A549 (cell line): ENCODE measurements at places on chromosomes 12 and 14. TPM values are rescaled to one million over a fixed set of nuclear protein-coding genes. Genes with fewer than 3 reads are reported as not detected.

DNA sequence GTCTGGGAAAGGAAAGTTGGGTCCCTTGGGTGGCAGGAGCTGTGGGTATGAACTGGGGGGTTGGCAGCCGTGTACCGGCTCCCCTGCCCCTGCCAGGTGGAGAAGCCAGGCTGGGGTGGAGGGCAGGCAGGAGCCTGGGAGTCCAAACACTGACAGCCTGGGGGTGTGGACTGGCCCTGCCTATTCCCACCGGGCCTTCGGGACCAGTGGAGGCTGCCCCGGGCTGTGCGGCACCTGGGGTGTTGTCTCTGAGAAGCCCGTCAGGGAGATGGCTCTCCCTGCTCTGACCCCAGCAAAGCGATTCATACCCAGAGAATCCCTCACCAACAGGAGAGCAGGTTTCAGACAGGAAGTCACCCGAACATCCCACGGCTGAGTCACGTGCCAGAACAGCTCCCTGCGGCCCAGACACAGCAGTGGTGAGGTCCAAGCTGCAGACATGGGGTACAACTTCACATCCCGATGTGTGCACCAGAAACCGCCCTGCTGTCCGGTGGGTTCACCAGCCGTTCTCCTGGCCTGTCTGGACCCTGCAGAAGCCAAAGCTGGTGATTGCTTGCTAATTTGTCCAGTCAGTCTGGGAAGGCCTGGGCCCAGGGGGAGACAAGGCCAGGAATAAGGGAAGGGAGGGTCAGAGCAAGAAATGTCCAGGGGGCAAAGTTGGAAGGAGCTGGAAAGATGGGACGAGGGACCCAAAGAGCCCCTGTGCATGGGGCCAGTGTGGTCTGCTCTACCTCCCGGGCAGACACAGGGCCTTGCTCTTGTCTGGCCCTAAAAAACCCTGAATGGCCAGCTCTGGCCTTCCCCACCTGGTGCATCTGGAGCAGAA lies 2.1 kb upstream of the GPR132 start:
- no peak for DNase-seq

GRCh38 chr12:124913474-124914391 lies 717 bp downstream of the UBC start:
- peak; percentile 94 for DNase-seq

GRCh38 chr12:61397668-61398067 lies 862.5 kb upstream of the USP15 start:
- DNase-seq, result no peak

DNA sequence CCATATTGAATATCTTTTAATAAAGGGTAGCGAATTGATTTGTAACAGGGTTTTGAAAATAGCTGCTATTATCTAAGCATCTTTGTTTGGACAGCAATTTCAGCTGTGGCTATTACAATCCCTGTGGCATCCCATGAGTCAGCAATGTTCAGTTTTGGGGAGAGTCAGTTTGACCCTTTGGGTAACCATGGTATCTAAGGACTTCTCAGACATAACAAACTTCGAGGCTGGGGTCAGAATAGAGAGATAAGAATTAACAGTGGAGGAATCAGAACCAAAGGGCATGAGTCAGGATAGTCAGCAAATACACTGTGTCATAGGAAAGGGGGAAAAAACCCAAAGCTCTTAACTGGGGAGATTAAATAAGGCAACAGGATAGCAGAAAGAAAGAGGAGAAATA lies 11.7 kb upstream of the PTHLH start:
- DNase-seq, result peak; percentile 88

GRCh38 chr14:54207075-54207474 lies 189.7 kb upstream of the CDKN3 start:
- DNase-seq, result no peak

DNA sequence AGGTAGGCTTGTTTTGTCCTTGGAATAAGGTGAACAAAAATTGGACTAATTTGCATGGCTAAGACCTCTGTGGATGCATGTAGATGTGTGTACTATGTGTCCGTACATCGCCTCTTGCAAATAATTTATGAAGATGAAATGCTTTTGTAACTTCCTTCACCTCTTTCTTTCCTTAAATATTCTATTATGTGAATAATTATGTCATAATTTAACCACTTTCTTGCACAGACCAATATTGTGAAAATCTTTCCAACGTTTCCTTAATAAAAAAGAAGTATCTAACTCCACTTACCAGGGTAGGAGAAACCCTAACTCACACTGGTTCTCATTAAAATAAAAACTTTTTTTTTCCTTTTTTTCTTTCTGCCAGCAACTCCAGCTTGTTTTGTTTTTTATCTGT lies 4.0 kb downstream of the NANOG start:
- DNase-seq, result no peak

GRCh38 chr12:55670276-55670675 lies 33.6 kb downstream of the OR10P1 start:
- DNase-seq, result no peak

The LPAR5 gene
- 0.29 to 0.66 TPM (median 0.58 TPM) in 3 replicates for polyA plus RNA-seq

DNA sequence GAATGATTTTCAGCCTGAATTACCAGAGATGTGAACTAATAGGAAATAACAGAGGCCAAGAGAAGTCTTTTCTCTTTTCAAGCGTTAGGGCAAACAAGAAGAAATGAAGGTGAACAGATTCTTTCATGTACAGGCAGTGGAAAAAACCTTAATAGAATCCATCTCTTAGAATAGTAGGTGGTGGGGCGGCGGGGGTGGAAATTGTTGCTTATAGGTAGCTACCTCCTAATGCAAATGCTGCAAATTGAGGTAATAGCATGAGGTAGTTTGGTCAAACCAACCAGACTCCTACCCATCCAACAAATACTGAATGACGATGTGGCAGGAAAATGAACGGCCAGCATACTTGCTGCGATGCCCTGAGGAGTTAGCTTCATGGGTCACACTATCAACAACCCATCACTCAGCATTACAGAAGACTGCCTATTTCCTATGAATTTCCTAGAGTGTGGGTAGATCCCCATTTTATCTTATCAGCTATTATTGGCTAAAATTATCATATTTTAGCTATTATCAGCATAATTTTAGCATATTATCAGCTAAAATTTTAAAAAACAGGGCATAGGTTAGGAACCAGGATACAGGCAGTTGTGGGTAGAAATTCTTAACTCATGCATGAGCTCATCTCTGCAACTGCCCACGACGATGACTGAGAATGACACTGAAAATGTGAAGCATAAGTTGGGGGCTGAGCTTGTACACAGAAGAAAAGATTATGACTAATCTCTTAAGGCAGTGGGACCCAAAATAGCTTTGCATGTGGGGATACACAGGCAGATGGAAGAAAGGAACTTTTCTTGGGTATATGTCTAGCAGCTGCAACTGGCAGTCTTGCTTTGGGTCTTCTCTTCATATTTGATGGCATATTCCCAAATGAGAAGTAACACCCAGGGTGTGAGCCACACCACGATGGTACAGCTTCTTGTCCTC lies 68.7 kb downstream of the NIN start:
- DNase-seq, result no peak

The CLEC4A gene
- polyA plus RNA-seq, result 0.17 TPM in 1 of 3 replicates, not detected in the others

The CYP27B1 gene
- polyA plus RNA-seq, result 1.9 to 2.9 TPM (median 2.3 TPM) in 3 replicates

The TAS2R43 gene
- polyA plus RNA-seq, result not detected in 3 replicates

GRCh38 chr12:39723831-39724230 lies 104.2 kb upstream of the ABCD2 start:
- peak; percentile 10 for DNase-seq

The KLRD1 gene
- not detected in 3 replicates for polyA plus RNA-seq
